Skeletal muscle tissue (tissue), 5 donors: ENCODE measurements at places on chromosomes 16 and 17. TPM values are rescaled to one million over a fixed set of nuclear protein-coding genes. Genes with fewer than 3 reads are reported as not detected.

Gene MMP15
- total RNA-seq = 15.1 TPM

Gene ADAD2
- not detected for total RNA-seq

Gene KRT40
- 6.3 TPM for total RNA-seq

Gene BIRC5
- 11.0 TPM for total RNA-seq

Gene CD300A
- total RNA-seq = 1.0 TPM
